ENCODE measurements at places on chromosomes 1 and 21. TPM values are rescaled to one million over a fixed set of nuclear protein-coding genes. Genes with fewer than 3 reads are reported as not detected.
A peak's percentile ranks its signal among the peaks of the same experiment; 100 is the strongest.

- no peak for DNase-seq
These were observed 28.6 kb upstream of the KDM4A start for GRCh38 chr1:43621386-43621785.

- DNase-seq = no peak
These were observed 10.4 kb downstream of the TARBP1 start for GRCh38 chr1:234468580-234468979.

- no peak for DNase-seq
These were observed 197.7 kb downstream of the NRIP1 start for GRCh38 chr21:14866859-14867765.

DNA sequence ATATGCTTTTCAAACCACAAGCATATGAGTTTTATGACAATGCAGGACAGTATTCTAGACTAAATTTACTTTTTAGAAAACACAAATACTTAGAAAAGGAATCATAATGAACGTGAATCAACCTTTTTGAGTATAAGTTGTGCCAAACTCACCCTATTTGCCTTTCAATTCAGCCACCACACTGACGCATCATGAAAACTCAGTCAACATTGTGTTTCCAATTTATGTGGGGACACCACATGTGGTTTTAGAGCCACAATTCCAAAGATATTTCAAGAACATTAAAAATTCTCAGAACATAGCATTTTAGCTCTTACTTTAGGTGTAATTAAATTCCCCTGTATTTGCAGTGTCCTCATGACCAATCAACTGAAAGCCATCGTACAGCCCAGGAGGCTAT is 118.8 kb downstream of the PTBP2 start:
- no peak for DNase-seq

DNA sequence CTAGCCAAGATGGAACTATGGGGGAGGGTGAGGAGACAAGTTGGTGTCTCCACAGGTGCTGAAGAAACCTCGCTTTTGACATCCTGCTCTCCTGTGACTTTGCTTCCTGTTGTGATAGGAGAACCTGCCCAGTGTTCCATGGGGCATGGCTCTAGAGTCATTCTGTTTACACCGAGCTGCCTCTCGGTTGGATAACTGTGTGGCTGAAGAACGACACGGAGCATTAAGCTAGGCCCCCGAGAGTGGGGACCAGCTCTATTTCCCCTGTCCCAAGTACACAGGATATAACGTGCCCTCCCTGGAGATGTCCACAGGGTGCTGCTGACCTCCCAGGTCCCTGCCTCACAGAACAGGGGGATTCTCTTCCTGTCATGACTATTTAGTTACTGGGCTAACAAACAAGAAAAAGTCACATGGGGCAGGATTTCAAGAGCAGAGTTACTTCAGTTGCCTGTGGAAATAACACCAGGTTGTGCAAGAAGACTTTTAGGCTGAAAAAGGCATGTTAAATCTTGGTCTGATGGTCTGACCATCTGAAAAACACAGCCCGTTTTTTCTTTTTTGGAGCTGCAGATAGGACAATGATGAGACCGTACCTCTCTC is 29.4 kb upstream of the PPP2R5A start:
- no peak for DNase-seq

- DNase-seq = peak; percentile 72
These were observed 700 bp upstream of the KMO start for GRCh38 chr1:241531195-241532161.

XCL1 gene
- not detected for total RNA-seq

Measured in HT-29 (cell line).